ENCODE measurements at places on chromosomes 3 and 15. TPM values are rescaled to one million over a fixed set of nuclear protein-coding genes. Genes with fewer than 3 reads are reported as not detected.
A peak's percentile ranks its signal among the peaks of the same experiment; 100 is the strongest.

DNA sequence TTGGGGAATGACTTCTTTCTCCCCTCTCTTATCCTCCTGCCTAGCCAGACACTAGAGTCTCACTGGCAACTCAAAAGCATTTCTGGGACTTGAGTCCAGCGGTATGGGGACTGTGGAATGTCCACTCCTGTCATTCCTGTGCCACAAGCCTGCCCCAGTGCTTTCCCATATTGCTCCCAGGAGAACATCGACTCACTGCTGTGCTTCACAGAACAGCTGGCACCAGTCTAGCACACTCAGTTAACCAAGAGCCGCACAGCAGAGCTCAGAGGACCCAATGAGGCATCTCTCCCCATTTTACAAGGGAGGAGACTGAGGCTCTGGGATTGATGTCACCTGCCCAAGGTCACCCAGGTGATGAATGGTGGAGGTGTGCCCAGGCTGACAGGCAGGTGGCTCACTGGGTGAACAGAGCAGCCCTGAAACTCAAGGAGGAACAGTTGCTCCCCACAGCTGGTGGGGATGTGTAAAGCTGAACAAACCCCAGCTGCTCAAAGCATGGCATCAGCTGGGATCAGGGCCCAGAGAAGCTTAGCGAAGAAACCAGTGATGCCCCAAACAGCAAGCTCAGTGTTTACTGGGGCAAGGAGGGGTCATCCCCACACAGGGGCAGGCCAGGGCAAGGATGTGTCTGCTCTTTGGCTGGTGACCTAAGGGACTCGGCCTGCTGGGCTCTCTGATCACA lies 35.4 kb upstream of the DUSP7 start:
- DNase-seq: no peak

DNA sequence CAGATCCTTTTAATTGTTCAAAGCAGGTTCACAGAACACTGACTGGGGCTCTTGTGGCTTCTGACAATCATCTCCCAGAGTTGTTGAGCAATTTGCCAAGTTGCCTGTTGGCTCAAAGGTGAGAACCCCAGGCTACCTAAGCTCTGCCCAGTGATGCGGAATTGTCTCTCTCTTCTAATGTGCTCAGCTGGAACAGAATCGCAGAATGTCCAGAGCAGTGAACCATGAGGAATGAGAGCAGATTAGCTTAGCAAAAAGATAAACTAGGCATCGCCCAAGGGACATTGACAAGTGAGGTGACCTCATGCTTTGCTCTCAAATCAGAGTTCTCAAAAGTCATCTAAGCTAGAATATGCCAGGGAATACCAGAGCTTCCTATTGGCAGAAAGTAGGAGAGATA lies 148.1 kb downstream of the WDR76 start:
- no peak for DNase-seq

Gene SLITRK3
- not detected for total RNA-seq

- no peak for DNase-seq
Measured at GRCh38 chr15:69118089-69118488, 42.3 kb upstream of the GLCE start.

Gene ZNF385D
- not detected for total RNA-seq

Gene CHRD
- total RNA-seq: 5.2 TPM

Gene MAPKBP1
- total RNA-seq: 13.1 TPM

GRCh38 chr15:72168808-72169190 lies 28.8 kb downstream of the GRAMD2A start:
- DNase-seq: no peak

DNA sequence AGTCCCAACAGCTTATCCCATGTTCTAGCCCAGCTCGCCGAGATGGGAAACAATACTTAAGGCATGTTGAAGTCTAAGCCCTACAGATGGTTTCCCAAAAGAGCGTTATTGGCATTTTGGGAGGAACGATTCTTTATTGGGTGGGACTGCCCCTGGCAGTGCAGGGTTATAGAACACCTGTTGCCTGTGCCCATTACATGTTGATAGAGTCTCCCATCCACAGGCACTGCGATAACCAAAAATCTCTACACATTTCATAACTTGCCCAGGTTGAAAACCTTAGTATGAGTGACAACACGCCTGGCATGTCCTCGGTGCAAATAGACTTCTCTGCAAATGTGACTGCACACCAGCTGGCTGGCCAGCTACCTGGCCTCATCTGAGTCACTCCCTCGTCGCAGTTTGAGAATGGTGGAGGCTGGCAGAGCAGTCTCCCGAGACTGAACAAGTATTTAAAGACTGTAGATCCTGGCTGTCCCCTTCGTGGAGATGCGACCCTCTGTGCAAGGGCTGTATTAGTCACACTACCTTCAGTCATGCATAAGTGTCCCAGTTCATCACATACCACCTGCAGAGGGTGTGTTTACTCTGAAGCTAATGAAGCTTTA lies 18.7 kb downstream of the ZNF80 start:
- DNase-seq: no peak

Gene TMC3
- total RNA-seq: not detected

GRCh38 chr15:37143351-37143750 lies 43.0 kb upstream of the MEIS2 start:
- DNase-seq: peak; percentile 54

- DNase-seq: no peak
Measured at GRCh38 chr3:142963516-142964448, at the start of gene PAQR9. Gene PAQR9, minus strand, starts transcription at chr3:142963674. Its CDS starts 338 bp downstream, at chr3:142963336.

DNA sequence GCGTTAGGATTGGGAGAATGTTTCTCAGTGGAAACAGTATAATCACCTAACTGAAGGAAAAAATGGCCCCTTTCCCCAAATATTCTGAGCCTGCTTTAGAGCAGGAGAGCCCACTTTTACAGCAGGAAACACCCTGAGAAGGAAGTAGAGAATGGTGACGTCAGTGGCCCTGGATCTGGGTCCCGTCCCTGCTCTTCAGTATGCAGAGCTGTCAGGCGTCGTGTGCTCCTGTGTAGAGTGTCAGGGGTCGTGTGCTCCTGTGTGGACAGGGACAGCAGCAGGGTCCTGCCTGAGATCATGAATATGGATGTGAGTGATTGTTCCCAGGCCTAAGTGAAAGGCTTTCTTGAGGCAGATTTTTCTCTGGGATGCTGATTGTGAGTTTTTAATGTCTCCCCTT lies 45.2 kb downstream of the CGNL1 start:
- DNase-seq: no peak

GRCh38 chr3:134663721-134664456 lies 13.1 kb upstream of the KY start:
- DNase-seq: no peak

DNA sequence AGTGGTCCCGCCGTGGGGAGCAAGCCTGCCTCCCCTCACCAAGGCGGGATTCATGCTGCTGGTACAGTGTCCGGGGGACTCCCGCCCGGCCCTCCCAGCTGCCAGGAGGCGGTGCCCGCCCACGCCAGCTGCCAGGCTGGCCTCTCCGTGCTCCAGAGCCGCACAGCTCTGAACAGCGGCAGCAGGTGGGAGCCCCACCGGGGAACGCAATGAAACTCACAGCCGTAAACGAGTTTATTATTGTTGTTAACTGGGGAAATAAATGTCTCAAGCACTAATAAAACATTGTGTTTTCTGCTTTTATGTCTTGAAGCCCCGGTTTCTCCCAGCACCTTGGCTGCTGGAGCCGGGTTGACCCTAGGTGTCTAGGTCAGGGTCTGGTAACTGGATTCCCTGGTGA lies 317.7 kb upstream of the TLE3 start:
- DNase-seq: no peak

Data from HT-29 (cell line).